ENCODE measurements at places on chromosomes 7 and 10. TPM values are rescaled to one million over a fixed set of nuclear protein-coding genes. Genes with fewer than 3 reads are reported as not detected.

Gene SFRP5
- total RNA-seq, result 0.60 TPM

Gene CYP2C18
- total RNA-seq, result not detected

Gene MCMBP
- 90.5 TPM for total RNA-seq

Gene NAT16
- not detected for total RNA-seq

Gene ITPRID1
- total RNA-seq, result not detected

Gene TPST1
- 2.4 TPM for total RNA-seq

Gene GBX1
- total RNA-seq, result not detected

Gene TMEM236
- 0.16 TPM for total RNA-seq

Gene CDK1
- 112 TPM for total RNA-seq

Gene CHRM2
- total RNA-seq, result not detected

Gene LLCFC1
- total RNA-seq, result not detected

Gene CNOT4
- total RNA-seq, result 23.6 TPM

Gene FXYD4
- not detected for total RNA-seq

Gene NPS
- not detected for total RNA-seq

Gene PPP3CB
- 35.8 TPM for total RNA-seq

Gene TMEM139
- total RNA-seq, result 1.6 TPM

Gene AQP1
- 0.22 TPM for total RNA-seq

Gene ZNF775
- 4.9 TPM for total RNA-seq

Gene ZPBP
- not detected for total RNA-seq

Gene MEOX2
- not detected for total RNA-seq

Gene ADAP1
- total RNA-seq, result 40.9 TPM

Gene FGL2
- 0.95 TPM for total RNA-seq

Gene ZWINT
- total RNA-seq, result 69.5 TPM

Gene GPR37
- total RNA-seq, result not detected

Gene CLDN4
- total RNA-seq, result 0.72 TPM

Gene CADPS2
- total RNA-seq, result not detected

Gene UCN3
- not detected for total RNA-seq

Gene AGBL3
- total RNA-seq, result 2.9 TPM

Gene TNS3
- total RNA-seq, result 0.16 TPM

Gene LRGUK
- total RNA-seq, result 0.09 TPM

Gene GSDME
- 5.2 TPM for total RNA-seq

Gene CDK14
- total RNA-seq, result 0.27 TPM

Gene MINDY4
- total RNA-seq, result 1.3 TPM

Gene VSTM2A
- not detected for total RNA-seq

Gene CTNNA3
- not detected for total RNA-seq

Gene NUTM2A
- 0.22 TPM for total RNA-seq

Gene ATOH7
- total RNA-seq, result not detected

Gene LRRC4
- not detected for total RNA-seq

Gene LRRC18
- total RNA-seq, result not detected

Gene INSYN2A
- total RNA-seq, result not detected
